Fibroblast of skin of left quadriceps (primary cell): ENCODE measurements at places on chromosomes 6 and 20.

DNA sequence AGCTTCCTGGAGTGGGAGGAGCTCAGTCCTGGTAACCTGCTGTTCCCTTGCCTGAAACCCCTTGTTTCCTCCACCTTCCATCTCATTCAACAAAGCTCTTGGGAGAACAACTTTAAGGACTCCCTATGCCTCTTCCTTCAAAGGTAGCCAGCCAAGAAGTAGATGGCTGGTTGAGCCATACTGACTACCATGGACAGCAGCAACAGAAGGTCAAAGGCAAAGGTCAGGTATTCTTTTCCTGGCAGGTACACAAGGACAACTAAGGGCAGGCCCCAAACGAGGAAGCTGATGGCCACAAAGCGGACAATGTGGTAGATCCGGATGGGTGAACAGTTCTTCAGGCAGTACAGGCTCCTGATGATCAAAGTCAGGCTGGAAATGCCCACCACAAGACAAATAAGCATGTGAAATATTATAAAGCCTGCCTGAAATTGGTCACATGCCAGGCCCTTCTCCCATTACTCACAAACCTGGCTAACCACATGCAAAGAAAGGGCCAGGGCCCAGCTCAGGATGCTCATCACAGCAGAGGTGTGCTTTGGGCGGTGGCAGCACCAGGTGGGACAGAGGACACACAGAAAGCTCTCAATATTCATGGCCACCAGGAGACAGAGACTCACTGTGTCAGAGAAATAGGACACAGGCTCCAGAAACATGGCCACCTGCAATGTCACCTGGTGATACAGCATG lies 21.7 kb downstream of the UBD start:
- no peak for DNase-seq

GRCh38 chr6:83852528-83853177 lies 507 bp upstream of the RIPPLY2 start:
- DNase-seq, result no peak

GRCh38 chr6:27810768-27811450 lies 101.3 kb downstream of the OR2B2 start:
- DNase-seq, result no peak

DNA sequence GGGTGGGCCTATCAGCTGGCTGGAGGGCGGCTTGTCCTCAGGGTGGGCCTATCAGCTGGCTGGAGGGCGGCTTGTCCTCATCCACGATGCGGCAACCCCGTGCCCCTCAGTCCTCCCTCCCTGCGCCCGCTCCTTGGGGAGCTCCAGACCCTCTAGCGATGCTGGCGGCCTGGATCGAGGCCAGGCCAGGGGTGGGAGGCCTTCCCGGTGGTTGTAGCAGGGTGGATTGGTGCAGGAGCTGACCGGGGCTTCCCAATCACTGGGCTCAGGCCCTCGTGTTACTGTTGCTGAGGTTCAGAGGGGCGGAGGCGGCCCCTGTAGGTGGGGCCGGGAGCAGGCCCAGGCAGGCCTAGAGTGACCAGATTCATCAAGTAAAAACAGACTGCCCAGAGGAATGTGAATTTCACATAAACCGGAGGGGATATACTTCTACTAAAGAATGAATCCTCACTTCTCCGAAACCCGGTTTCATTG lies 8.8 kb downstream of the SLC17A9 start:
- no peak for DNase-seq

- no peak for DNase-seq
Observed at GRCh38 chr20:61855286-61855685, 210.4 kb downstream of the TAF4 start.

- DNase-seq, result peak; percentile 61
Observed at GRCh38 chr6:116008470-116009243, 52.0 kb downstream of the FRK start.

- no peak for DNase-seq
Observed at GRCh38 chr6:66814156-66814555, 1107.1 kb upstream of the EYS start.

- peak; percentile 67 for DNase-seq
Observed at GRCh38 chr6:13248053-13248452, 80.3 kb downstream of the TBC1D7 start.

DNA sequence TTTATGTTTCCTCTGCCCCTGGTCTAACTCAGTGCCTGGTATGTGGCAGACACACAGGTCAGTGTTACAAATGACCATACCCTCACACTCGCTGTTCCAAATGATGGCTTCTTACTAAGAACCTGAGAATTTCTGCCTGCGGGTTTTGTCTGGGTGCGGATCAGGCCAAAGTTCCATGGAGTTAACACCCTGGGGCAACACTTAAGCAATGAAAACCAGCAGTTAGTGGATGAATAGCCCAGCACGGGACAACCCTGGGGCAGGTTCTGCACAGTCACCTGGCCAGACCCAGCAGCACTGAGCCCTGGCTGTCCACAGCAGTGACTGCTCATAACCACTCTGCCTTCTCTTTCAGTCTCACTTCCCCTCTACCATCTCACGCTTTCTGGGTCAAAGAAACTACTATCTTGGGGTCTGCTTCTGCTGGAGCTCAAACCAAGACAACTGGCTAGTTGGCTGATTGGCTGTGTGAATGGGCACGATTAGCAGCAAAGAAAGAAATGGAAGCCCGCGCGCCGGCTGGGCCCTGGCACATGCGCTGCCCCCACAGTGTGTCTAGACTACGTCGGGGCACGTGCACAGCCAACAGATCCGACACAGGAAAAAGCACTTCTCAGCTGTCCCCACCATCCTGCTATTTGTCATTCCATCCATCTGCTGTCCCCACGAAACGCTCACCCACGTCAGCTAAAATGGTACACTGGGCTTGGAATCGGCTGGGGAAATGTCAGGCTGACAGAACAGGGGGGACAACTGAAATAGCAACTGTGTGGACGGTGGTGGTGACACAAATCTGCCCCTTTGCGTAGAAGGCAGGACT lies 36.6 kb downstream of the MGME1 start:
- DNase-seq, result no peak

- no peak for DNase-seq
Observed at GRCh38 chr20:16261733-16262273, 311.4 kb downstream of the KIF16B start.

DNA sequence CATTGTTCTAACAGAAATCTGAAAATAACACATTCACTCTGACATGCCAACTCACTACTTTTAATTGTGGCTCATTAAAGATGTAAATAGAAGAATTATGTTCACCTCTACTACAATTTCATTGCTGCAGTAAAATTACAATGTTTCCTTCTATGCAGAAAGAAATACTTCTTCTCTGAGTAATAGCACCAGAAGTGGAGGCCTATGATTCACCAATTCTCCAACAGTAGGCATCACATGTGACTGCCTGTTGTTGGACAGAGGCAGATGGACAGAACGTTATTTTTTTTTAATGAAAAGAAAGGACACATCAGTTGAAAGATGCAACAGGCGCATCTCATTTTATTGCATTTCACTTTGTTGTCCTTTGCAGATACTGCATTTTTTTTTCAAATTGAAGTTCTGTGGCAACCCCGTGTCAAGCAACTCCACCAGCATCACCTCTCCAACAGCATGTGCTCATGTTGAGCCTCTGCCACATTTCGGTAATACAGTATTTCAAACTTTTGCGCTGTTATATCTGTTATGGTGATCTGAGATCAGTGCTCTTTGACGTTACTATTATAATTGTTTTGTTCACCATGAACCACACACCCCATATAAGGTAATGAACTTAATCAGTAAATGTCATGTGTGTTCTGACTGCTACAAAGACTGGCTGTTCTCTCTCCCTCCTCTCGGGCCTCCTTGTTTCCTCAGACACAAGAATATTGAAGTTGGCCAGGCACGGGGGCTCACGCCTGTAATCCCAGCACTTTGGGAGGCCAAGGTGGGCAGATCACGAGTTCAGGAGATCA lies 121.4 kb downstream of the ATXN1 start:
- peak; percentile 69 for DNase-seq

GRCh38 chr6:79947191-79948186 lies at the start of gene ELOVL4:
ELOVL4 (minus strand) TSS chr6:79947553; CDS start chr6:79947279, 274 bp downstream.
- peak; percentile 65 for DNase-seq

DNA sequence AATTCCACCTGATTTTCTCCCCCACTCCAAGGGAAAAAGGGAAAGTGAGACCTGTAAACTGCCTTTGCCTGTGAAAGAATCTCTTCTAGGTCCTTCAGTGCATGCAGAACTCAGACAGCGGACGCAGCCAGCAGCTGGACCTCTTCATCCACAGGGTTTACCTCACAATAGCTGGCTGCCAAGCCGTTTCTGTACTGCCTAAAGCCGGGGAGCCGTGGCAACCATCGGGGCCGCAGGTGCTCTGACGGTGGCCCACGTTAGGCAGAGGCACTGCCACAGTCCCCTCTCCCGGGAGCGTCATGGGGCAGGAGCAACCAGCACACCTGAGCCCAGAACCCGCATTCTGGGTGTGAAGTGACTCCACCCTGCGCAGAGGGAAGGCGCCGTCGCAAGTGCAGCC lies 206.1 kb downstream of the TTLL2 start:
- no peak for DNase-seq

DNA sequence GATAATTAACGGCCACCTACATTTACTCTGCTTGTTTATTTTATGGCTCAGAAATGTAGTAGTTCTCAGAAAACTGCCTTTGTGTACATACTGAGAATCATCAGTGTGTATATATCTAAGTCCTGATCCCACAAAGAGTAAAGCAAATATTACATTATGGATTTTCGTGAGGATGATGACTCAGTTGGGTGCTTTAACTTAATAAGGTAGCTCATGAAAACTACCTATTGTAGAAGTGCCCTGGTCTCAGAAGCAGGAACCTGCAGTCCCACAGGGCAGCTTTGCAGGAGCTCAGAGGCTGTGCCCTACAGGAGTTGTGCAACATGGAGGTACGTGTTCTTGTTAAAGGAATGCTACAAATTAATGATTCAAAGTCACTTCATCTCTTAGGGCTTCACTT lies 108.2 kb downstream of the PLG start:
- DNase-seq, result no peak

GRCh38 chr6:150016324-150017185 lies 8.8 kb downstream of the RAET1L start:
- DNase-seq, result peak; percentile 24

DNA sequence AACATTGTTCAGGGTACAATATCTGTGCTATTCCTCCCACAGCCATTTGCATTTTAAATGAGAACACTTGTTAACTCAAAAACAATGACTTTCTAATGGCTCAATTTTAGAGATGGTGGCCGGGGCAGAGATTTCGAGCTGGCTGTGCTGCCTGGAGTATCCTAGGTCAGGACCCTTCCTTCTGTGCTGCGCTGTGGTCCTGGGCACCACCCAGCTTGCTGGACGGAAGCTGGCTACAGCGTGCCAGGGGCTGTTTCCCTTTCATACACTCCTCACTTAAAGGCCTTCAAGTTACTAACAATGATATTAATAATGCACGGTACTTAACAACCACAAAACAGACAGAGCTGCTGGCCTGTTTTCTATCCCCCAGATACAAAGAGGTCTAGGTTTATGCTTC lies 194.4 kb upstream of the CST7 start:
- no peak for DNase-seq

- DNase-seq, result no peak
Observed at GRCh38 chr6:142716097-142716496, 228.9 kb downstream of the HIVEP2 start.

- no peak for DNase-seq
Observed at GRCh38 chr6:70838907-70839285, 118.0 kb downstream of the B3GAT2 start.

DNA sequence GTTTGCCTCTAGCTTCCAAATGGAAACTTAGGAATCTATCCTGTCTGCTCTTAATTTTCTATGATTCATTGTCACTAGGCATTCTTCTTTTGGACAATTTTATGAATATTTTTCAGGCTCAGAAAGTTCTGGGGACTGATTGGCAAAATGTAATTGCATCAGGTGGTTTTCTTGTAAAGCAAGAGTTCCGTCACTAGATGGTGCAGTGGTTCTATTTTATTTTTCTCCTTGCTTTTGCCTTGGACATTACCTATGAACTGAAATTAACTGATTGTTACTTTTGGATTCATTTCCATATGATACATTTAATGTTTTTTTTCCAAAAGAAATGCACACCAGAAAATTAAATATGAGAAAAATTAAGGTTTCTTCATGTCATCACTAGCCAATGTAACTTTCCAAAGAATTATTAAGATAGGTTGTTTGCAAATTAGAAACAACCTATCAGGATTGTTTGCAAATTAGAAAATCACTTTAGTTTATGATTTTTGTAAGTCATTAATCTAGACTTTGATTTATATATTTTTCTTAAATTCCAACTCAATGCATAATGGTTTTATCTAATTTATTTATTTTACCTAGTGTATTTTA lies 48.0 kb downstream of the TMEM170B start:
- DNase-seq, result peak; percentile 38

DNA sequence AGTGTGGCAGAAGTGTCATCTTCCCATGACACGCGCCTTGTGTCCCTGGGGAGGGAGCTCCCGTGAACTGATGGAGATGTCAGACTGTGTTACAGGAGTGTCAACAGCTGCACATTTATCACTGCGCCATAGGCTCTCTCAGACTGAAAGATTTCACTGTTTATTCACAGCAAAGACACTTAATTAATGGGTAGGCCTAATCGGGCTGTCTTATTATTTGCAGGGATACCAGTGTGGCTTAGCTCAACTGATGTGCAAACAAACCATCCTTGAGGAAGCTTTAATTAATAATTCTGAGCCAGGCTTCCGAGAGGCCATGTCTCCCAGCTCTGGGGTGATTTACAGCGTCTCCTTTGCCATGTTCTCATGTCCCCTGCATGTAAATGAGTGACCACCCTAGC lies 771.0 kb downstream of the QKI start:
- no peak for DNase-seq

GRCh38 chr20:63663332-63664066 lies 5.4 kb downstream of the RTEL1 start:
- DNase-seq, result no peak

- no peak for DNase-seq
Observed at GRCh38 chr6:3740551-3741476, 10.7 kb downstream of the PXDC1 start.

DNA sequence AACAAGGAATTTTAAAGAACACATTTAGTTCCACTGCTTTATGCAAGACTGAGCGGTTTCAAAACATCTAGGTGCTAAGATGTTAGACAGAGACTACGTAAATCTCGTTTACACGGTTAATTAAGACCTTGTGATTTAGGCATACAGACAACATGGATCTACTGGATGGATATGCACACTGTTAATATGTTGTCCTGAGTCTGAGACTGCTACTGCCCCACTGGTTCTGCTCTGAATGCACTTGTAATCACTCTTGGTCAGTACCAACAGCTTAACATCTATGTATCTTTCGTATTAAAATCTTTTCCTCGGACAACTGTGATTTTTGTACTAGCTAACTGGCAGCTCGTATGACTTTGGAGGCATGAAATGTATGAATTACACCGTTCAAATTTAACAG lies 3.1 kb downstream of the MAN1A1 start:
- no peak for DNase-seq

GRCh38 chr6:126804332-126805064 lies 314.0 kb upstream of the RSPO3 start:
- peak; percentile 36 for DNase-seq
